ENCODE measurements at places on chromosomes 3 and 15. TPM values are rescaled to one million over a fixed set of nuclear protein-coding genes. Genes with fewer than 3 reads are reported as not detected.
A peak's percentile ranks its signal among the peaks of the same experiment; 100 is the strongest.

Gene ABHD17C
- 18.0 TPM for total RNA-seq

Gene RTP2
- total RNA-seq: not detected

Gene LSM3
- 8.2 TPM for total RNA-seq

Gene UBA5
- total RNA-seq: 31.0 TPM

Gene WDR93
- 0.26 TPM for total RNA-seq

Gene CYP8B1
- total RNA-seq: not detected

Gene KIF15
- 0.79 TPM for total RNA-seq

Gene ARGFX
- total RNA-seq: not detected

Gene HDC
- total RNA-seq: 1.5 TPM

Gene EPB42
- not detected for total RNA-seq

Gene CX3CR1
- total RNA-seq: 1.3 TPM

Gene SIDT1
- total RNA-seq: 0.19 TPM

Gene CCDC39
- total RNA-seq: 0.13 TPM

Gene LMAN1L
- total RNA-seq: 1.3 TPM

GRCh38 chr3:19744047-19744446 lies 190.0 kb downstream of the EFHB start:
- no peak for DNase-seq

GRCh38 chr3:36032180-36033047 lies 347.9 kb upstream of the STAC start:
- no peak for DNase-seq

DNA sequence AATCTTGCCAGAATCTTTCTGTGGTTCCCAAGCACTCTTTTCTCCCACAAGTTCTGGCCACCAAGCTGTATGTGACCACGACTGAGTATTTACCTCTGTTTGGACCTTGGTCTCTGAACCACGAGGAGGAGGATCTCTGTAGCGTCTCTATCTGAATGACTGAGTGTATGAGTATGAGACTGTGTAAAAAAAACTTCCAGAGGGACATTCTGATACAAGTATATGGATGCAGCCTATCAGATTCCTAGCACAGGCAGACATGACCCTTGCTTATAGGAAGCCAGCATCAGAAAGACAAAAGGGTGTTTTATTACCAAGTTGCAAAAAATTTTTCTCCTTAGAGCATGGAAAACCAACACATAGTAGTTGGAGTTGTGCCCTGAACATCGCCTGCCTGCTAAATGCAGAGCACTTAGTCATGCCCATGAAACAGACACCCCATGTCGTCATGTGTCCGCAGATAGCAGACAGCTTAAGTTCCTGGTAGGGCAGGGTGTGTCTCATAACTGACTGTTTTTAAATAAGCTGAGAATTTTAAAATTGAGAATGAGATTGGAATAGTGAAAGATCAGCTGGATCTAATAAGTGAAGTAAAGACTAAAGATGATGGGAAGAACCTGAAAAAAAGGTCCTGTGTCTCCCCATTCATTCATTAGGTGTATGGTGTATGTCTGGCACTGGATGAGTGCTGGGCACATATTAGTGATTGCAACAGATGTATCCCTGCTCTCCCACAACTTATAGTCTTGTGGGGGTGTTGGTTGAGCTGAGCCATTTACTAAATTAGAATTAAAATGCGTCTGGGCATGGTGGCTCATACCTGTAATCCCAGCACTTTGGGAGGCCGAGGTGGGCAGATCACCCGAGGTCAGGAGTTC lies 30.9 kb downstream of the DAG1 start:
- peak; percentile 90 for DNase-seq

DNA sequence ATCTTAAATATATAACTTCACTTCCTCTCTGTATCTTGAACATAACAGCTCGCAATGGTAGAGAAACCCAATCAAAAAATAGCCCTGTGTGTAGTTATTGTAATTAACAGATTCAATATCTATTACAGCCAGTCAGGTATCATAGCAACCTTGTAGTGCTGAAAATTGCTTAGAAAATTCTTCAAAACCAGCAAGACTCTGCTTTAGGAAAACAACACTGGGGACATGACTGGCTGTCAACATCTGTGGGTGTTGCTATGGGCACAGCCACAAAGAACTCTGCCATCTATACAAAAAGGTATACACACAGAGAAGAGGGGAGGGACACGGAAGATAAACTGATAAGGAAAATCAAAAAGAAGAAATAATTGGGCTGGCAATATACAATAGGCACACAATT lies 101.2 kb downstream of the WDR72 start:
- no peak for DNase-seq

- no peak for DNase-seq
Measured at GRCh38 chr3:69081583-69082262, 1.6 kb upstream of the UBA3 start.

DNA sequence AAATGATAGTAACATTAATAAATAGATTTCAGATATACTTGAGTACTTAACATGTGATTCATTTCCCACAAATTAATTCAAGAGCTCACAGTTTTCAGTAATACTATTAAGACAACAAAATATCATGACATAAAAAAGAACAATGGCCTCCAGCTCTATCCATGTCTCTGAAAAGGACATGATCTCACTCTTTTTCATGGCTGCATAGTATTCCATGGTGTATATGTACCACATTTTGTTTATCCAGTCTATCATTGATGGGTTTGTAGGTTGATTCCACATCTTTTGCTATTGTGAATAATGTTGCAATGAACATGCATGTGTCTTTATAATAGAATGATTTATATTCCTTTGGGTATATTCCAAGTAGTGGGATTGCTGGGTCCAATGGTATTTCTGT lies 1012.8 kb upstream of the ALCAM start:
- DNase-seq: no peak

- no peak for DNase-seq
Measured at GRCh38 chr3:115720983-115721382, 97.7 kb downstream of the GAP43 start.

- DNase-seq: no peak
Measured at GRCh38 chr15:75924576-75924975, 20.9 kb downstream of the FBXO22 start.

- no peak for DNase-seq
Measured at GRCh38 chr3:22098021-22098420, 347.0 kb upstream of the ZNF385D start.

- DNase-seq: no peak
Measured at GRCh38 chr3:62662677-62663076, 212.5 kb downstream of the CADPS start.

DNA sequence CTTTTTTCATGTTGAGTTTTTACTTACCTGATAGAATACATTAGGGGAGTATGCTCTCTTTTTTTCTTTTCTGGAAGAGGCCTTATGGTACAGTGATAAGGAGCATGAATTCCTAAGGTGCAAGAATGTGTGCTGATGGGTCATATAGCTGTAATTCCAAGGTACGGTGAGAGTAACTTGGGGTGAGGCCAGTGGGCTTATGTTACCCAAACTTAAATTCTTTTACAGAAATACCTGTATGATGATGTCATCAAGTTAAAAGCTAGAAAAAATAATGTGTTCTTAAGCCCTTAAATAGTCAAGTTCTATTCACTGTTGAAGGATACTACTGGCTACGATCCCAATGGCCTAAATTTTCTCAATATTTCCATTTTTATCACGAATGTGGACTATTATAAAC lies 111.2 kb downstream of the GMPS start:
- DNase-seq: no peak

- no peak for DNase-seq
Measured at GRCh38 chr3:13227315-13228165, 154.3 kb upstream of the IQSEC1 start.

- DNase-seq: peak; percentile 22
Measured at GRCh38 chr15:44775953-44776352, 39.6 kb downstream of the TRIM69 start.

DNA sequence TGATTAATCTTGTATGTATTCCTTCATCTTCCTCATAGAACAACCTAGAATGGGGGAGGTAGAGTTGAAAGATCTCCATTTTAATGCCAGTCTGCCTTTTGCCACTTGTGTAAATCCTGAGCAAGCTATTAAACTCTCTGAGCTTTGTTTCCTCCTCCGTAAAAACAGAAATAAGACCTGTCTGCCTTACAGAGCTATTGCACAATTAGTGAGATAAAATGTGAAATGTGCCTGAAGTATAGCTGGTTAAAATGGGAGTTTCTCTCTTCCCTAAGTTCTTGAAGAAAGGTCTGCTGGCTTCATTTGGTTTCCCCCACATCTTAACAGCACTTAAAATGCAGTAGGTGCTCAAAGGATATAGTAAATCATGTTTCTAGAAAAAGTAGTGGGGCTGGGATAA lies 19.0 kb downstream of the ALDH1A2 start:
- DNase-seq: no peak

- DNase-seq: no peak
Measured at GRCh38 chr3:4033296-4033695, 234.1 kb downstream of the LRRN1 start.

DNA sequence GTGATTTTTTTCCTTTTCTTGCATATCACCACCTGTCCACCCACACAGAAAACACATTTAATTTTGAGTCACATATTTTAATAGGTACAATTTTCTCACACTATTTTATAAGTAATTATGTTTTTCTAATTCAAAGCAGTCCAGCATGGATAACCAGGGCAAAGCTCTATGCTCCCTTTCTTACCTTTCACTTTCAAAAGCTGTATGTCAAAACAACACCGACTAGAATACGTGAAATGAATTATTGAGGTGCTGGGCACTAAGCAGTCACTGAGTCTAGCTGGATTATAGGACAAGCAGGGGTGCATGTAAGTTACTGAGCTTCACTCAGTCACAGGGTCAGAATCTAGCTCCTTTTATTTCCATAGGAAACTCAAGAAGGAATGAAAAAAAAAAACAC lies 60.6 kb downstream of the LSAMP start:
- DNase-seq: no peak

Measured in lower leg skin (tissue), 4 donors.